ENCODE measurements at places on chromosomes 2 and 18. TPM values are rescaled to one million over a fixed set of nuclear protein-coding genes. Genes with fewer than 3 reads are reported as not detected.

DNA sequence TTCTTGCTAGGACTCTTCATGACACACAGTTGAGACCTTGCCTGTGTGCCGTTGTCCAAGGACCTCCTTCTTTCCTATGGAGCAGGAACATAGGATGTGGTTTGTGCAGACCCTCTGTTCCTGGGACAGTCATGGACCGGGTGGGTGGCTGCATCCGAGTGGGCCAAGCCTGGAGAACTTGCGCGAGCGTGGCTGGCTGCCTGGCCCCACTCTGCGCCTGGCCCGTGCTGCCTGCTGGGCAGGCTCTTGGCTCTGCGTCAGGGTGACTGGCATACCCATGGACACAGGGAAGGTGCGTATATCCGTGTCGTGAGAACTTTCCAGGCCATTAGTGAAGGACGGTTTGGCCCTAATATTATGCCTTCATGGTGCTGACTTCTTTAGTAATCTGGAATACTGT is 68.2 kb downstream of the DCDC2C start:
- no peak overlapping the region for H3K4me3 ChIP-seq
- no peak overlapping the region for H3K27ac ChIP-seq
- H3K4me1 ChIP-seq = no peaks in the 10 kb centered on the region
- no peak for DNase-seq
- peaks cover 19% of the 10 kb centered on the region for H3K27me3 ChIP-seq
- no peaks in the 10 kb centered on the region for H3K36me3 ChIP-seq

Gene POTEJ
- total RNA-seq = not detected

GRCh38 chr2:27160191-27160590 is 11.4 kb downstream of the TCF23 start:
- H3K27me3 ChIP-seq = no peaks in the 10 kb centered on the region
- no peak for DNase-seq
- no peaks in the 10 kb centered on the region for H3K36me3 ChIP-seq
- H3K4me3 ChIP-seq = no peak overlapping the region

Gene ANKAR
- 2.4 TPM for total RNA-seq

DNA sequence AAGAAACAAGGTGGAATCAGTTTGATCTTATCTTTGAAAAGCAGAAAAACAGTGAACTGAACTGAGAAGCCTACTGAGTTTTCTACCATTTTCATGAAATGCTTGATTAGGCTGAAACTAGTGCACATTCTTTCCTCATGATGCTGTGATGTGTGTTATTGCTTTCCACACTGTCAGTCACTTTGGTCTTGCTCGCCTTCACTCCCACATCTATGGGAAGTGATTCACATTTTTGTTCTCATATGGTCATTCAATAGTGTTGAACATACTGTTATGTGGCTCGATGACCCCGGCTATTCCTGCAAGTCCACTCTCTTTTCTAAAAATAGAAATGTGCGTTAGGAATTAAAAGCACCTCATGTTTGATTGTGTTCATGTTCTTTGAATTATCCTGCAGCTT is 129.7 kb downstream of the TGIF1 start:
- no peak overlapping the region for H3K4me3 ChIP-seq
- no peaks in the 10 kb centered on the region for H3K27me3 ChIP-seq
- H3K36me3 ChIP-seq = no peaks in the 10 kb centered on the region
- no peak for DNase-seq
- H3K27ac ChIP-seq = no peak overlapping the region

Measured in activated naive CD8-positive, alpha-beta T cell treated with anti-CD3 and anti-CD28 coated beads for 36 hours (primary cell).